GM23248 (cell line): ENCODE measurements at places on chromosomes 12 and 14. TPM values are rescaled to one million over a fixed set of nuclear protein-coding genes. Genes with fewer than 3 reads are reported as not detected.

- no peak for DNase-seq
These were observed 12.3 kb downstream of the BTBD7 start for GRCh38 chr14:93320489-93320888.

DNA sequence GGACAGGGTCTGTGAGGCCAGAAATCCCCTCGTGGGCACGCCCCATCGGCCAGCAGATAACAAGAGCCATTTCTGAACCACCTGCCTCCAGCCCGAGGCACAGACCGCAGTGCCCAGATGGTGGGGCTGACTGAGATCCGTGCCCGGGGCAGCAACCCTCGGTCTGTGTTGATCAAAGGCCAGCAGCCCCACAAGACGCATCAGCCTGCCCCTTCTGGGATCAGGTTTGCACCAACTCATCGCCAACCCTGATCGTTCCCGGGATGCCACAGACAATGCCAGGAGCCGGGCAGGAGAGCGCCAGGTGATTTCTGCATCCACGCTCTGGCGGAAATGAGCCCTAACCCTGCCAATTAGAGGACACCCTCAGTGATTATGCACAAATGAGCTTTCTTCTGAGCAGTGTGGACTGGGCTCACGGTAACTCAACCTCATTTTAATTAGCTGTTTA lies 64.5 kb downstream of the TESC start:
- DNase-seq = no peak

DNA sequence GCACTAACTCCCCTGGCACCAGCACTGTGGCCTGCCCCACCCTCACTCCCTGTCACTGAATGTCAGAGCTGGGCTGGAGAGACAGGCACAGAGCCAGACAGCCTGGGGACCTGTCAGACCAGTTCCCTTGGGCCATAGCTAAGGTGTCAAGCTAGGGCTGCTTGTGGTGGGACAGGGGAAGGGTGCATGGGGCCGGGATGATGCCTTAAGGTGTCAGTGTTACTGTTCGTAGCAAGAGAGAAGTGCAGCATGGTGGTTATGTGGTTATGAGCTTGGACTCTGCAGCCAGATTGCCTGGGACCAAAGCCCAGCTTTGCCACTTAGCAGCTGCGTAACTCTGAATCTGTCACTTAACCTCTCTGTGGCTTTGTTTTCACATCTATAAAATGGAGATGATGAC lies 3.8 kb downstream of the RAPGEF3 start:
- no peak for DNase-seq

The CPSF2 gene
- 41.0 and 42.6 TPM in 2 replicates for polyA plus RNA-seq

GRCh38 chr14:90678420-90678819 lies 137.8 kb downstream of the TTC7B start:
- DNase-seq = peak; percentile 65
